ENCODE measurements at places on chromosomes 3 and 15.

- DNase-seq, result no peak
Measured at GRCh38 chr15:29159771-29160455, 109.7 kb downstream of the NSMCE3 start.

GRCh38 chr3:63870615-63871005 lies 6.9 kb downstream of the ATXN7 start:
- no peak for DNase-seq

- no peak for DNase-seq
Measured at GRCh38 chr3:83033133-83033532, 1271.7 kb upstream of the GBE1 start.

- DNase-seq, result no peak
Measured at GRCh38 chr3:15102256-15102655, 3.3 kb upstream of the RBSN start.

- DNase-seq, result no peak
Measured at GRCh38 chr3:124802702-124803101, 72.5 kb downstream of the UMPS start.

DNA sequence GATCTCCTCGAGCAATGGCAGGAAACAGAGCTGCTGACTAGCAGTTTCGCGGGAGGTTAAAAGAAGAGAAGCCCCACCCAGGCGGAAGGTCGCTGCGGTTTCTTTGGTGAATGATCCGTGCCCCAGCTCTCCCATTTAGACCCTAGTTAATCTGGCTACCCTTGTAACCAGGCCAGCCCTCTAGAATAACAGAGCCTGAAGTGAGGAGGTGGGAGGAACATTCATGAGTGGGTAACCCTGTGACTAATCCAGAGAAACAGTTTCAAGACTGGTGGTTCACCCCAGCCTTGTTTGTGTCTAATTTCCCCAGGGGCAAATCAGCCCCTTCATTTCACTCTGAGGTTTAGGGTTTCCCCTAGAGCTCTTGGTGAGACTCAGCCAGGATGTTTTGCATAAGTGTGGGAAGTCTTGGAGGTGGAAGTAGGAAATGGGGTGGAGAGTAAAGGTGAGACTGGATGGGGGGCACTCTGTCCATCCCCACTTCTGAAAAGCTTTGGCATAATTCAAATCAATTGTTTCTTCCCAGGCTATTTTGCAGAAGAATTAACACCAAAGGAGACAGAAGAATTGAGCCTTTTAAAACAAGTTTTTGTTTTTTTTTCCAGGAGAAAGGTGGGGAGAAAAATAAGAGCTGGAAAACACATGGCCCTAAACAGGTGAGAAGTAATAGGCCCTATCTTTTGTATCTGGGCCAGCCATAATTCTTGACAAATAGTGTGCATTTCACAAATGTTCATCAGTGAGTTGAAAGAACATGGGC lies 303.1 kb downstream of the RPLP1 start:
- no peak for DNase-seq

GRCh38 chr3:129575233-129575996 lies 31.1 kb downstream of the PLXND1 start:
- no peak for DNase-seq
